ENCODE measurements at places on chromosomes 3 and 15.
A peak's percentile ranks its signal among the peaks of the same experiment; 100 is the strongest.

DNA sequence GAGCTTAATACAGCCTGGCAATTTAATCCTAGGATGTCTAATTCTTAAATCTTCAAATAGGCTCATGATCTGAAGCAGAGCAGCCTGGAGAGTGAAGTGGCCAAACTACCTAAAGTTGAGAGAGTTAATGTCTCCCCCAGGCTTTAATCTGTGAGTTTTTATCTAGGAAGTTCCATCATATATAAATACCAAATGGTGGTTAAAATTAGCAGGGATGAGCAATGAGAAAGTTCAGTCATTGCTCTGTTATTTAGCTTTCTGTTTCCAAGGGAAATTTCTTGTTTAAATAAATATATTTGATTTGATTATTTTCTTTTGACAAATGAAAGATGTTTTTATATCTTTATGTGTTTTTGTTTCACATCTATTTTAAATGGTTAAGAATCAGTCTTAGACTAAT lies 274.4 kb upstream of the UMPS start:
- DNase-seq = no peak

GRCh38 chr3:32113566-32113965 lies 7.1 kb downstream of the GPD1L start:
- DNase-seq = no peak

GRCh38 chr3:193938613-193939012 lies 197.3 kb upstream of the HES1 start:
- no peak for DNase-seq

DNA sequence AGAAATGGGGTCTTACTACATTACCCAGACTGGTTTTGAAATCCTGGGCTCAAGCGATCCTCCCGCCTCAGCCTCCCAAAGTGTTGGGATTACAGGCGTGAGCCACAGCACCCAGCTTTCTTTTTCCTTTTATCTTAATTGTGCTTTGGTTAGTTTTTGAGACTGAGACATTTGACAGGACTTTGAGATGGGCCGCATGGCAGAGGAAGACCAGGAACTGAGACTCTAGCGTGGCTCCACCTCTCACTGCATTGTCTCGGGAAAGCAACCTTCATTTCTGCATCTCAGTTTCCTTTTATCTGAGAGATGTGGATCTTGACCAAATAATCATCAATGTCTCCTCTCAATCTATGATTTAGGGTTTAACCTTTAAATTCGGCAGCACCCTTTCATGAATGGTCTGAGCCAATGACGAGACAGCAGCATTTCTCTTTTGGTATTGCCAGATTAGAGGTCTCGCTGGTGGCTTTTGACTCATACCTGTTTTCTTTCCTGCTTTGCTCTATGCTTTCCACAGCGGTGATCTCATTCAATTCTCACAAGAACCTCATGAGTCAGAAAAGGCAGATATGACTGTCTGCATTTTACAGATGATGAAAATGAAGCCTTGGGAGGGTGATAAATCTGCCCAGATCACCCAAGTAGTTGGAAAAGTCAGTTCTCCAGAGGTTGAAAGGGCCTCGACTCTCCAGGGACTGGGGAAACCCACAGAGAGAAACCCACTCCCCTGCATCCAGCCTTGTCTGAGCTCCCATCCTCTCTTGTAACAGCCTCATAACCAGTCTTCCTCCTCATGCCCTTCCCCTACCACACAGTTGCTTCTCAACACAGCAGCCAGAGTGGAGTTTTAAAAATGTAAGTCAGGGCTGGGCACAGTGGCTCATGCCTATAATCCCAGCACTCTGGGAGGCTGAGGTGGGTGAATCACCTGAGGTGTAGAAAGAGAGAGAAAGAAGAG lies 84.8 kb upstream of the FOXB1 start:
- no peak for DNase-seq

DNA sequence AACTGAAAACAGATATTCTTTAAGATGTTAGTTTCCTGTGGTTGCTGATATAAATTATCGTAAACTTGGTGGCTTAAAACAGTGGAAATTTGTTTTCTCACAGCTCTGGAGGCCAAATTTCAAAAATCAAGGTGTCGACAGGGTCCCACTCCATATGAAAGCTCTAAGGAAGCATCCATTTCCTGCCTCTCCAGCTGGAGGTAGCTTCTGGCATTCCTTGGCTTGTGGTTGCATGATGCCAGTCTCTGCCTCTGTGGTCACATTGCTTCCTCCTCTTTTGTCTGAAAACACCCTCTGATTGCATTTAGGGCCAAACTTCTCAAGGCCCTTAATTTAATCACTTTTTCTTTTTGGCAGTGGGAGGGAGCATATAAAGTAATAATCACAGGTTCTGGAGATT lies 96.8 kb downstream of the PPM1L start:
- no peak for DNase-seq

DNA sequence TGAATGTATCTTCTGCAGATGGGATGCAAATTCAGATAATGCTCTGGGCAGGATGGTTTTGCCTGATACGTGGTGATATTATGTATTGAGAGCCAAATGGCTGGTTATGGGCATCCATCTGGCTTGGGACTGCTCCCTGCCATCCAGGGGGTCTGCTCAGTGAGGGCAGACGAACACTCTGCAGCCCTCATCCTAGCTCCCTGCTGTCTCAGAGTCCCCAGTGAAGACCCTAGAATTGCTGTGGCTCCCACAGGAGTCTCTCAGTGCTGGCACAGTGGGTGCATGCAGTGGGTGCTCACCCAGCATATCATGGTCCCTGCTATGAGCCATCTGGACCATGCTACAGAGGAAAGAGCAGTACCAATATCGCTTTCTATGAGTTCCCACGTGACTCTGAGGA lies 10.3 kb downstream of the CX3CR1 start:
- no peak for DNase-seq

DNA sequence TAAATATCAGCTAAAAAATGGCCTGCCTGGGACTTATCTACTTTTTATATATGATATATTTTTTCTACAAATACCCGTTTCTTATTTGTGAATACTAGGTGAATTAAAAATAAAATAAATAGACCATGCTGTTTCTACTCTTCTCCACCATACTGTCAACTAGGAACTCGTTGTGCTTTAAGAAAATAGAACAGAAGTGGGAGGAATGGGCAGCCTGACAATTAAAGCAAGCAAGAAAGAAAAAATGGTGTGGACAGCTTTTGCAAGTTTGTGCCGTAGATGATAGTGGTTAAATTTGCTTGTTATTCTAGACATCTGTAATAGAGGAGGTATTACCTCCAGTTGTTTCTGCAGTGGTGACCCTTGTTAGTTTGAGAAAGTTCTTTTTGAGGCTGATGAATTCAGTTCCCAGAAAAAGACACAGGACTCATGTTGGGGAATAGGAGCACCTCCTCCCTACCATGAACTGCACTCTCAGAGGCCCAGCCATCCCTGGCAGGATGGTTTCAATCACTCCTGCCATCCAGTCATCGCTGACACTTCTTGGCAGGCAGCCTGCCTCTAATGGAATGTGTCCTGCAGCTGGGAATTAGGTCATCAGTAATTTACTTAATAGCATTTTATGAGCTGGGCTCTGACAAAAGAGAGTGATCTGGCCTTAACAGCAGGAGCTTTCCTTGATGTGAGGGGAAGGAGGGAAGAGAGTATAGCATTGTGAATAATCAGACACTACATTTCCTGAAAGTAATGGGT lies 105.0 kb upstream of the GAP43 start:
- DNase-seq = no peak

DNA sequence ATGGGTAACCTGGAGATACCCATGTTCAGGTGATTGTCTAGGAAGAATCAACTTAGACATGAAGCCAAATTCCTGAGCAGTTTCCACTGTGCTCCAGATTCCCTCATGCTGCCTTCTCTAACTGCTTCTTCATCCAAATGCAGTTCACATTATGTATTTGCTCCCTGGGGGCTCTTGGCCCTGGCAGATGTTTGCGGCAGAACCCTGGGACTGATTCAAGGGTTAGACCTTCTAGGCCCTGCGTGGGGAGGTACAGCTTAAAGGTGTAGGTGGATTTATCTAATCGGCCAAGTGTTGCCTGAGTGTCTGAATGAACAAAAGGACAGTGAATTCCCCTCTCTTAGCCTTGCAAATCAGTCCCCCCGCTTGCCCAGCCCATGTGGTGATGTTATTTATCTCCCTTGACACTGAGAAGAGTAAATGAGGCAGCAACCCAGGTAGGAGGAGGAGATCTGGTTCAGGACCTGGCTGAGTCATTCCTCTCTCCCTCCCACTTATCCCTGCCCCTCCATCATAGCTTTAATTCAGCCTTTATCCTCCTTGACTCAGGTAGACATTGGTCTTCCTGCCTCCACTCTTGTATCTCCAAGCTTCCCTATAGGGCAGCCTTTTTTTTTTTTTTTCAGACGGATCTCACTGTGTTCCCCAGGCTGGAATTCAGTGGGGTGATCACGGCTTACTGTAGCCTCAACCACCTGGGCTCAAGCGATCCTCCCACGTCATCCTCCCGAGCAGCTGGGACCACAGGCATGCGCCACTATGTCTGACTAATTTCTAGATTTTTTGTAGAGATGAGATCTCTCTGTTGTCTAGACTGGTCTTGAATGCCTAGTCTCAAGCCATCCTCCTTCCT lies 54.8 kb downstream of the MAGEF1 start:
- no peak for DNase-seq

DNA sequence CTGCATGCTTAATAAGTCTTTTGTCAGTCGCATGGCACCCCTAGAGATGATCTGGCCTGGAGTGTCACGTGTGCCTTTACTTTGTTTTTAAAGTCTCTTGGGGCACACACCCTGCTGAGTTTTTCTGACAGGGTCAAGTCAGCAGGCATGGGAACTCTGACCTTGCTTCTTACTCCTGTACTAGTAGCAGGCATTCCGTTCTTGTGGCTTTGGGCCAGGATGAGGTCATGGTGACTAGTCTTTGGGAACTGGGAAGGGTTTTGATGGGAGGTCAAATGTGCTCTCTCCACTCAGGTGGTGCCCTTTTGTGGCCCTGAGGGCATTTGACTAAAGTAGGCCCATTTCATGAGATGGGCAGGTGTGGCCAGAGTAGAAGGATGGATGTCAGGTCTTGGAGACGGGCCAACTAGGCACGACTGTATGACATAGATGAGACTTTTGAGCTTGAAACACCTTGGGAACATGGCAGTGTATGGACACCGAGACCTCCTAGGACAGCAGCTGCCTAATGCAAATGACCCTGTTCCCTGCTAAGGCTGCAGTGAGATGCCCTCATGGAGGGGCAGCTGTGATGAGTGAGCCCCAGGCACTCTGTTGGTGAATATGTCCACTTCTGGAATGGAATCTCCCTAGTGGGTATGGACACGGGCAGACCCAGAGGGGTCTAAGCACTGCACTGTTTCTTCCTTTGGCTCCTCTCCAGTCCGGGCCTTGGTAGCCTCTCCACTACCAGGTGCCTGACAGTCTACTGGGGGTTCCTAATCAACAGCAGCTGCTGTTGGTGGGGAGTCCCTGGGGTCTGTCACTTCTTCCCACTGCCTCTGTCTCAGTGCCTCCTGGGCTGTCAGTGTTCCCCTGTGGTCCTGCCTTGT lies 16.4 kb downstream of the SRPRB start:
- no peak for DNase-seq

GRCh38 chr3:15556512-15556911 lies 35.0 kb upstream of the COLQ start:
- DNase-seq = no peak

DNA sequence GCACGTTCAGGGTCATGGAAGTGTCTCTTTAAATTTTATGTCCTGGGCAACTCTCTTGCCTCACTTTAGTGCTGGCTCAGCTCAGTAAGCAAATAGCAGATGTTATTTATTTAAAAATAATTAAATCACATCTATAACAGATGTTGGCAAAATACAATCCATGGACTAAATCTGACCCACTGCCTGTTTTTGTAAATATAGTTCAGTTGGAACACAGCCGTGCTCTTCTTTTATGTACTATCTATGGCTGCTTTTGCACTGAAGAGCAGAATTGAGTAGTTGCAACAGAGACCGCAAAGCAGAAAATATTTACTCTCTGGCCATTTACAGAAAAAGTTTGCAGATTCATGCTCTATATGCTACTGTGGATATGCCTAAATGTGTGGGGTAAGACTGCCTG lies 79.2 kb downstream of the SAMMSON start:
- no peak for DNase-seq

- DNase-seq = no peak
Measured at GRCh38 chr3:126438186-126438585, 37.5 kb downstream of the ZXDC start.

- DNase-seq = no peak
Measured at GRCh38 chr3:184290331-184290730, 8.7 kb upstream of the PSMD2 start.

- DNase-seq = peak; percentile 10
Measured at GRCh38 chr3:184005941-184006507, 11.7 kb downstream of the ABCC5 start.

DNA sequence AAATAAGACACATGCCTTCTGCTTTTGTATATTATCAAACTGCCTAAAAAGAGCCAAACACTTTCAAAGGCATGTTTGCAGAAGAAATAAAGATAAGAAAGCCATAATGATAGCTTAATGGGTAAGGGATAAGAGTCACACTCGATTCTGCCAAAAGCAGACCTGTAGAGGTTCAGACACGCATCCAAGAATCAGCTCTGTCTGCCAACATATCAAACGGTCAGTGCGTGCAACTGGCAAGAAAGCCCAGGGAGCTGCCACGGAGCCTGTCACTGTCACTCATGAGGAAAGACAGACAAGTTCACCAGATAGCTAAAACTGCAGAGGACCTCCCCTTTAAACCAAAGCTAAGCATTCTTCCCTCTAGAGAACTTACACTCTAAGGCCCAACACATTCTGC lies 23.2 kb downstream of the DCP1A start:
- no peak for DNase-seq

- DNase-seq = no peak
Measured at GRCh38 chr3:31373681-31374080, 159.0 kb upstream of the STT3B start.

DNA sequence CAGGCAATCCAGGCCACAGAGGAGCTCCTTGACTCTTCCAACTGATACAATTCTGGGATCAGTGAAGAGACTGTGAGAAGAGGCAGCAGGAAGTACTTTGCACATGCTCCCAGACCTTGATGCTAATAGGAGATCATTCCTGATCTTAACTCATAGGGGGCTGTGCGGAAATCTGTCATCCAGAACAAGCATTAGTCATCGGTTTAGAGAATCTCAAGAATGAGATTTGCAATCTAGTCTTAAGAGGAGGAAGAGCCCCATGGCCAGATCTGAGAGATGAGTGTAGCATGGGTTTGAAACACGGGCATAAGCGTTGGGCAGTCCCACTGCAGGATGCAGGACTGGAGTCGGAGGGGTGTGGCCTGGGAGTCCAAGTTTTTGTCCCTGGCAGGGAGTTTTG lies 1081.1 kb downstream of the NAALADL2 start:
- DNase-seq = no peak

GRCh38 chr3:158970006-158970405 lies 168.2 kb downstream of the MFSD1 start:
- DNase-seq = no peak

DNA sequence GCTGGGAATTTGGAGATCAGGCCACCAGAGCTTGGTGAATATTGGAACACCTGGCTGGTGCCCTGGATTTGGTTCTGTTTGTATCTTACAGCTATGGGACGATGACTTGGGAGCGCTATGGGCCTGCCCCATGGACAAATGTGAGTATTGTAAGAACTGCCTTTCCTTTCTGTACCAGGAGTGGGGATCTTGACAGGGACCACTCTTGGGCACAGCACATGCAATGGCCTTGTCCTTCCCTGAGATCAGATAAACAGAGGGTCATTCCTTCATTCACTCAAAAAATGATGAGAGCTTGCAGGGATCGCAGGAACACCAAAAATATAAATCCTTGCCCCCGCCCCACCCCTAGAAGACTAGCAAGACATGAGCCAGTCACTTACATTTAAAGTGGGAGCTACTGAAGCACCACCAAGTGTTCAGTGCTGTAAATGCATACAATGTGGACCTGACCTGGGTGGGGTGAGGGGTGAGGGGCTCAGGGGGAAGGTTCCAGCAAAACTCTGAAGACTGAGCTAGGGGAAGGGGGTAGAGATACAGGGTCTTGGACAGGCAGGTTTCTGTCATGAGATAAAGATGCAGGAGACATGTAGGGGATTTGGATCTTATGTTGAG lies 2.7 kb upstream of the CRELD1 start:
- DNase-seq = no peak
